Activated T-helper 1 cell treated with Interleukin-2 at 50 U/mL for 16 hours (primary cell): ENCODE measurements at places on chromosomes 6 and 20.

DNA sequence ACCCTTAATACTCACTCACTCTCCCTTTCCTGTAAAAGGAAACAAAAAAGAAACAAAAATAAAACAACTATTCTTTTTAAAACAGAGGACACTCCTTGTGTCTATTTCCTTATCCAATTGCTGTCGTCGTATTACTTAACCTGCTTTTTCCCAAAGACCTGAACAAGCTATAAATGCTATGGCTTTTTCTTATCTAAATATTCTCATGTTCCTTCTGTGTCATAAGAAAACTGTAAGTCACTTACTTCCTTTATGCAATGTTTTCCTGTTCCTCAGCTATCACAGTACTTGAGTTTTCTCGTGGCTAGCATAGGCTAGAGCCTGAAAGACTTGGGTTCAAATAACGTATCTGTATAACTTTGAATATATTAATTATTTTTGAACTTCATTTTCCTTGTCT, 99.2 kb downstream of the IRAK1BP1 start:
- DNase-seq = no peak

DNA sequence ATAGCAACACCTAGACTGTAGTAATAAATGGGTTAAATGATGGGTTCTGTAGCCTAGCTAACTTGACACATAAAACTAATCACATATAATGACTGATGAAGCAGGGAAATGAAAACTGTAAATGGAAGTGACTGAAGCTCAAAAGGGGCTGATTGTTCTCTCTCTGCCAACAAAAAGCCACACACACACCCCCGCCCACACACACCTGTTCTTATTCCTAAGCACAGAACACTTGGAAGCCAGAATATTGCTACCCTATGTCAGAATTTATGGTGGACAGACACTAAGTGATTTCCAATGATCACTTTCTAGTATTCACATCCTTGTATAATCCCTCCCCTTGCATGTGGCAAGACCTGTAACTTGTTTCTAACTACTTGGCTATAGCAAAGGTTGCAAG, 603.5 kb downstream of the UTRN start:
- DNase-seq = no peak

GRCh38 chr6:113356139-113356538, 501.0 kb upstream of the MARCKS start:
- no peak for DNase-seq

DNA sequence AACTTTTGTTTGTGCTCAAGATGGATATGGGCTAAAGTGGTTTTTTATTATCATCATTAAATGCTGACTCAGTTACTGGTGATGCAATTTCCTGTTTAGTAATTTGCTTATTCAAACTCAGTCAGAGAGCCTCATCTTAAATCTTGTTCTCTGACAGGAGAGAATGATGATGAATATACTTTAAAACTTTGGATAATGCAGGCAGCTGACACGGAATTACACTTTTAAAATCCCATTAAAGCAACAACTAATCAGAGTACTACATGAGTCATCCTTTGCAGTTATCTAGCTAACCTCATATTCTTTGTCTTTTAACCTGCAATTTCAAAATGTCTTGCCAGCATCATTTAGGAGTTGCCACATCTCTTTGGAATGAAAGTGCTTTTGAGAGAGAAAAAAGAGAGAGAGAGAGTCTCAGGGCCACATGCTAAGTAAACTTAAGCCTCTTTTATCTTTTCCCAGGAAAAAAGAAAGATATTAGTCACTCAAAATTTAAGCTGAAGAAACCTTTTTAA, 9.2 kb upstream of the C6orf141 start:
- no peak for DNase-seq

DNA sequence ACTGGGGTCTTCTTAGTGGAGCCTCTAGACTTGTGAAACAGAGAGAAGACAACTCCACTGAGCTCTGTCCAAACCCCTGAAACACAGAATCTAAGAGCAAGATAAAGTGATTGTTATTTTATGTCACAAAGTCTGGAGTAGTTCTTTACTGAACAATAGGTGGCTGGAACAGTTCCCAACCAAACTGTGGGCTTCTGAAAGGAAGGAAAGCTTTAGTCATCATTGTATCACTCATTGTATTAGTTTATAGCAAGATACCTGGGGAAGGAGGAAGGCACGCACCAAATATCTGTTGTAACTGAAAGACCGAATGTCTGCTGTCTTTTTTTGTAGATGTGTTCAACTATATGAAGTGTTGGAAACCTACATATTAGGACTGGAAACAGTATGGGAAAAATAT, 284.9 kb upstream of the TBX18 start:
- no peak for DNase-seq

GRCh38 chr20:43799150-43799711, 72.4 kb upstream of the GTSF1L start:
- DNase-seq = no peak

- peak; percentile 71 for DNase-seq
These were observed 105.5 kb upstream of the MYL9 start for GRCh38 chr20:36435592-36436541.

- DNase-seq = no peak
These were observed 30.8 kb downstream of the AGPAT4 start for GRCh38 chr6:161242779-161243693.

DNA sequence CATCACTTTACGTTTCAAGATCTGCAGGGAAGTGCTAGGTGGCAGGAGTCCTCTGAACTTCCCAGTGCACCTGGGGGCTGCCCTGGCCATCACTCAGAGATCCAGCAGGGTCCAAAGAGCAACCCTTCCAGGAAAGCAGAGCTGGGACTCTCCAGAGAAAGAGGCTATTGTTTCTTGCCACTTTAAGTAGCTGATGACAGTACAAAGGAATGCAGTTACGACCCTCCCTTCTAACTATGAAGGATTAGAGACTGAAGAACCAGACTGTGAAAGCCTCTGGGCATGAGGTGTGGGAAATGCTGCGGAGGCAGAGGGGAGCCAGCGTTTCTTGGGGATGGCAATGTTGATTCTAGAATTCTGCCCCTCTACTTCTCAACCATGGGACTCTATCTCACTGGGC, 189.1 kb upstream of the SUPT3H start:
- DNase-seq = no peak

GRCh38 chr6:70956451-70957283, at the start of gene B3GAT2:
Gene B3GAT2, minus strand, starts transcription at chr6:70957060. Its CDS starts 631 bp downstream, at chr6:70956429.
- no peak for DNase-seq

GRCh38 chr6:14468647-14469321, 351.2 kb downstream of the CD83 start:
- no peak for DNase-seq

- no peak for DNase-seq
These were observed 1.1 kb downstream of the GJA10 start for GRCh38 chr6:89895276-89895874.

DNA sequence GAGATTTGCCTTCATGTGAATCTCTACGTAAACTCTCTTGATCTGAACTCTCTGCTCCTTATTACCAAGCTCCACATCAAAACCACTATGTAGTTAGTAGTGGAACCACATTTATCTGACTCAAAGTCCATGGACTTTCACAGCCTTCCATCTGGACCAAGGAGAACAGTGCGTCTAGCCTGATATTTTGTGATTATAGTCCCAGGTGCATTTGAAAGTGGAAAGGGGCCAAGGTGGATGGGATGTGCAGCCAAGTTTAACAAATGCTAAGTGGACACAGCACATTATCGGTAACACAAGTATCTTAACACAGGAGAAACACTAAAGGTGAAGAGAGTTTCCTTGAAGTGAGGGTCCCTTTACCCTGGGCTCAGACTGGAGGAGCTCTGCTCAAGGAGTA, 281.2 kb upstream of the SGK1 start:
- no peak for DNase-seq

- no peak for DNase-seq
These were observed 8.2 kb upstream of the MTHFD1L start for GRCh38 chr6:150857062-150857944.

- DNase-seq = no peak
These were observed 251.2 kb downstream of the GJA1 start for GRCh38 chr6:121686611-121687023.

DNA sequence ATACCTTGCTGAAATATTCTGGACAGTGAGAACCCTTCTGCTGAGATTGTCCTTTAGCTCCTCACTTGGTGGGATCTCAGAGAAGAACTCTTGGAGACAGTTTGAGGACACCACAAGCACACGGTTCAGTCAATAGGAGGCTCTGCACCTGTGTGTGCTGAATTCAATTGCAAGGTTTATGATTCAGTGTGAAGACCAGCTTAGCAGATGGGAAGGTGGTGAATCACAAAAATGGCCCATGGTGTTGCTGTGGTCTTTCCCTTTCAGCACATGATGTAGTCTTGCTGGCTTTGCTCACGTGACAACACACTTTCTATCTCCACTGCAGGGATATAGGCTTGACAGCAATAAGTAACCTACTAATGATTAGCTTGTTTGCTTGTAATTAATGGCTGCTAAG, 270.3 kb downstream of the SLC24A3 start:
- DNase-seq = no peak

GRCh38 chr6:84575264-84575663, 189.1 kb downstream of the TBX18 start:
- DNase-seq = no peak

- DNase-seq = no peak
These were observed 123.4 kb upstream of the GPR6 start for GRCh38 chr6:109854541-109855308.
